Epithelial cell of umbilical artery (primary cell): ENCODE measurements at places on chromosomes 5 and 9. TPM values are rescaled to one million over a fixed set of nuclear protein-coding genes. Genes with fewer than 3 reads are reported as not detected.

Gene ACER2
- 7.5 and 10.9 TPM in 2 replicates for total RNA-seq

Gene MAPKAP1
- 69.2 and 74.5 TPM in 2 replicates for total RNA-seq

Gene FAM221B
- total RNA-seq, result not detected in 2 replicates

Gene SLCO6A1
- total RNA-seq, result not detected in 2 replicates

Gene SLC6A7
- total RNA-seq, result not detected in 2 replicates

Gene ENHO
- total RNA-seq, result not detected in 2 replicates

Gene F2RL1
- 77.1 and 150 TPM in 2 replicates for total RNA-seq

Gene ENG
- 12.6 and 38.3 TPM in 2 replicates for total RNA-seq

Gene SLC6A19
- not detected in 2 replicates for total RNA-seq

Gene GARNL3
- 2.6 and 5.3 TPM in 2 replicates for total RNA-seq

Gene COX7C
- total RNA-seq, result 207 and 213 TPM in 2 replicates

Gene NEUROG1
- total RNA-seq, result not detected in 2 replicates

Gene DOCK8
- 0.46 and 1.3 TPM in 2 replicates for total RNA-seq

Gene OLFM1
- 0.65 and 2.0 TPM in 2 replicates for total RNA-seq

Gene FGF10
- not detected in 2 replicates for total RNA-seq

Gene PALM2AKAP2
- total RNA-seq, result under 0.01 TPM in 1 of 2 replicates, not detected in the other

Gene PAPPA
- 0.32 and 1.8 TPM in 2 replicates for total RNA-seq

Gene OXCT1
- 33.1 and 40.3 TPM in 2 replicates for total RNA-seq

Gene CTXN3
- under 0.01 TPM in 1 of 2 replicates, not detected in the other for total RNA-seq

Gene HMGCR
- 121 and 147 TPM in 2 replicates for total RNA-seq

Gene NAIP
- total RNA-seq, result 1.9 and 2.3 TPM in 2 replicates

Gene PKD2L2
- not detected in 2 replicates for total RNA-seq

Gene PAEP
- total RNA-seq, result not detected in 2 replicates

Gene ENTREP1
- 1.6 and 3.0 TPM in 2 replicates for total RNA-seq

Gene HARS1
- total RNA-seq, result 81.9 and 89.5 TPM in 2 replicates

Gene SYK
- total RNA-seq, result not detected in 2 replicates

Gene FOXD4L5
- total RNA-seq, result not detected in 2 replicates

Gene FGF1
- not detected in 2 replicates for total RNA-seq

Gene LRRC70
- 27.7 and 42.6 TPM in 2 replicates for total RNA-seq

Gene IL5
- total RNA-seq, result not detected in 2 replicates

Gene VCAN
- total RNA-seq, result 5.2 and 14.1 TPM in 2 replicates

Gene PCDHGA9
- 0.76 and 0.97 TPM in 2 replicates for total RNA-seq

Gene SPRY4
- total RNA-seq, result 6.1 and 6.5 TPM in 2 replicates

Gene ACOT12
- not detected in 2 replicates for total RNA-seq

Gene BAAT
- not detected in 2 replicates for total RNA-seq

Gene OLFML2A
- 0.30 and 0.32 TPM in 2 replicates for total RNA-seq

Gene ADCY2
- total RNA-seq, result not detected in 2 replicates

Gene ARL14EPL
- total RNA-seq, result under 0.01 TPM in 1 of 2 replicates, not detected in the other

Gene CMYA5
- under 0.01 TPM in 1 of 2 replicates, not detected in the other for total RNA-seq

Gene CSF1R
- not detected in 2 replicates for total RNA-seq

Gene CNTFR
- not detected in 2 replicates for total RNA-seq

Gene ATP10B
- not detected in 2 replicates for total RNA-seq

Gene TYRP1
- 0.30 and 0.97 TPM in 2 replicates for total RNA-seq

Gene GABRA6
- not detected in 2 replicates for total RNA-seq

Gene KCNT1
- total RNA-seq, result not detected in 2 replicates

Gene FOXD4
- not detected in 2 replicates for total RNA-seq

Gene ZNF354C
- total RNA-seq, result 5.5 and 7.9 TPM in 2 replicates

Gene CDH18
- 0.61 and 0.65 TPM in 2 replicates for total RNA-seq

Gene ADAMTSL1
- total RNA-seq, result 20.1 and 25.1 TPM in 2 replicates
